ENCODE measurements at places on chromosomes 1 and 21.

DNA sequence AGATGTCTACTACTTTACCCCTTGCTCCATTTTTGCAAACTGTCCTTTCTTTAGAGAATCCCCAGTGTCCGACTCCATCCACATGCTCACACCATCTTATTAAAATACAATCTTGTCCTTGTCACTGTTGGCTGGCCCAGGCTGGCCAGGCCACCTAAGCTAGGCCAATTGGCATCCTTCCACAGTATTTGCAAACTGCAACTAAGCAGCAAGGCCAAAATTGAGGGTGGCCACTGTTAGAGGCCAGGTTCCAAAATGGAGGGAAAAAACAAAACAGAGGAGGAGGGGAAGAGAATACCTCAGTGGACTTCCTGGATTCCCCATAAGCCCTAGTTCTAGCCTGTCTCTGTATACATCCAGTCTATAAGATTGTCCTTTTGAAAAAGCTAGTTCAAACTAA is 4.3 kb downstream of the FAM89A start:
- DNase-seq = no peak

DNA sequence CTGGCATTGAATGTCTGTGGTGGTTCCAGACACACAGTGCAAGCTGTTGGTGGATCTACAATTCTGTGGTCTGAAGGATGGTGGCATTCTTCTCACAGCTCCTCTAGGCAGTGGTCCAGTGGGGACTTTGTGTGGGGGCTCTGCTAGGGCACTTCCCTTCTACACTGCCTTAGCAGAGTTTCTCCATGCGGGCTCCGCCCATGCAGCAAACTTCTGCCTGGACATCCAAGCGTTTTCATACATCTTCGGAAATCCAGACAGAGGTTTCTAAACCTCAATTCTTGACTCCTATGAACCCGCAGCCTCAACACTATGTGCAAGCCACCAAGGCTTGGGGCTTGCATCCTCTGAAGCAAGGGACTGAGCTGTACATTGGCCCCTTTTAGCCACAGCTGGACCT is 43.0 kb downstream of the RGS18 start:
- no peak for DNase-seq

- no peak for DNase-seq
Measured at GRCh38 chr1:180501865-180502360, 464 bp downstream of the ACBD6 start.

DNA sequence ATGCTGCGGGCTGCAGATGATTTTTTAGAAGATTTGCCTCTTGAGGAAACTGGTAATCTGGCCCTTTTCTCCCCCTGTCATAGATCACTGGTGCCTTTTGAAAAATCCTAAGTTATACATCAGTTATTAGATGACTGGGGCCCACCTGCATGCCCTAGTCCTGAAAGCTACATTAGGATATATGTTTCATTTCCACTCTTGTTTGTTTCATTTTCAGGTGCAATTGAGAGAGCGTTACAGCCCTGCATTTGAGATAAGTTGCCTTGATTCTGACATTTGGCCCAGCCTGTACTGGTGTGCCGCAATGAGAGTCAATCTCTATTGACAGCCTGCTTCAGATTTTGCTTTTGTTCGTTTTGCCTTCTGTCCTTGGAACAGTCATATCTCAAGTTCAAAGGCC is 8.1 kb upstream of the IFI44 start:
- no peak for DNase-seq

DNA sequence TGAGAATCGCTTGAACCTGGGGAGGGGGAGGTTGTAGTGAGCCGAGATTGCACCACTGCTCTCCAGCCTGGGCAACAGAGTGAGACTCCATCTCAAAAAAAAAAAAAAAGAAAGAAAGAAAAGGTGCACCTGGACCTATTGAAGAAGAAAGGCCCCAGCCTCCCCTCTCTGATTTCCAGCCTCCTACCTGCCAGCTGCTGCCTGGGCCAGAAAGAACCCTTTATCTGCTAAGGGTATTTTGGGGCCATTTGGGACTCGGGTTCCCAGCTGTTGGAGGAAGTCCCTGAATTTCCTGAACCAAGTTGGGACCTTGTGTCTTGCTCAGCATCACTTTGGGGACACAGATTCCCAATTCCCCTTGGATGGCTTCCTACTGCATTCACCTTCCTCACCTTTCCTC is 3.9 kb upstream of the TNFRSF8 start:
- DNase-seq = no peak

GRCh38 chr1:190179817-190180216 is 297.8 kb downstream of the BRINP3 start:
- DNase-seq = peak; percentile 54

DNA sequence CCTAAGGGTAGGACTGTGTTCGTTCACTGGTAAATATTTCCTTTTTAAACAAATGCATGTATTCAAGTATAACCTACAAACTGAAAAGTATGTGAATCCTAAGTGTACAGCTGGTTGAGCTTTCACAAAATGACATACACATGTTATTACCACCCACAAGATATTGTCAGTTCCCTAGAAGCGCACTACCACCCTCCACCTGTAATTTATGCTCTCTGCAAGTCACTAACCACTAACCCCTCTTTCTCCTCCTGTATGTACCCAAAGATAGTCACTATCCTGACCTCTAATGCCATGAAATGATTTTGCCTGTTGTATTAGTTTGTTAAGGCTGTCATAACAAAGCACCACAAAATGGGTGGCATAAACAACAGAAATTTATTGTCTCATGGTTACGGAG is 82.8 kb upstream of the CHODL start:
- no peak for DNase-seq

DNA sequence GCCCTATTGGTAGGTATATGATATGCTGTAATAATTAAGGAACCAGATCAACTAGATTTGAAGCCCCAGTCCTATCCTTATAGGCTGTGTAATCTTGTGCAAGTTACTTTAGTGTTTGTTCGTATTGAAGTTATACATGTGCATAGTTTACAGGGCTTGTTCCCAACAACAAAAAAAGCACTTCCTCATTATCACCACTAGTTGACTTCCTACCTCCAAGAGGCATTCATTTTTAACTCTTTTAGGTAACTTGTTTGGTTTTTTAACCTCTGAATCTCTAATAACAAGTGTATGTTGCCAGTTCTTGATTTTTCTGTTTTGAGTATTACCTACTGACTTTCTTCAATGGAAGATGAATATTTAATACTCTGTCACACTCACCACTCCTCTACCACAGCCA is 71.9 kb downstream of the ST3GAL3 start:
- no peak for DNase-seq

GRCh38 chr1:15212216-15212953 is 34.6 kb upstream of the FHAD1 start:
- no peak for DNase-seq

DNA sequence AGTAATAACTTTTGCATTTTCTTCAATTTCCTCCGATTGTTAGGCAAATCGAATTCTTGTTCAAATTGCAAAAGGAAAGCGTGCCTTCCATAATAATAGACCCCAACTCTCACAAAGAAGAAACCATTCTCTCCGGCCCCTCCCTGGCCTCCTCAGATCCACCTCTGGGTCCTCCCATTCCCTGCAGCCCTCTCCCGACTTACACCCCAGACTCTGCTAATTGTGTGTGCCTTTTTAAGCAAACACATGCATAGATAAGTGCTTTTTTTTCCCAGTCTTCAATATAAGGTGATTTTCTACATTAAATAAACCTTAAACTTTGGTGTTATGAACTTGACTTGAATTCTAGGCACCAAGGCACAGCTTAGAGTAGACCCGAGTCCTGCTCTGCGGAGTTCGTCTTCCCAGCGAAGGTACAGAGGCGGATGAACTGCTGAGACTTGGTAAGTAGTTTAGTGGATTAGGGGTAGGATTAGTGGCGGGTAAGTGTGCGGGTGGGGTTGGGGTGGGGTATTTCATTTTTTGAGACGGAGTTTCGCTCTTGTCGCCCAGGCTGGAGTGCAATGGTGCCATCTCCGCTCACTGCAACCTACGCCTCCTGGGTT is 1.5 kb downstream of the L1TD1 start:
- DNase-seq = no peak
